ENCODE measurements at places on chromosomes 1 and 21.
A peak's percentile ranks its signal among the peaks of the same experiment; 100 is the strongest.

- H3K36me3 ChIP-seq, result no peaks in the 10 kb centered on the region
- no peak overlapping the region for H3K27ac ChIP-seq
- no peak overlapping the region for H3K4me3 ChIP-seq
- no peak for DNase-seq
- H3K27me3 ChIP-seq, result no peaks in the 10 kb centered on the region
Measured at GRCh38 chr1:215911406-215911968, 344.4 kb downstream of the KCTD3 start.

DNA sequence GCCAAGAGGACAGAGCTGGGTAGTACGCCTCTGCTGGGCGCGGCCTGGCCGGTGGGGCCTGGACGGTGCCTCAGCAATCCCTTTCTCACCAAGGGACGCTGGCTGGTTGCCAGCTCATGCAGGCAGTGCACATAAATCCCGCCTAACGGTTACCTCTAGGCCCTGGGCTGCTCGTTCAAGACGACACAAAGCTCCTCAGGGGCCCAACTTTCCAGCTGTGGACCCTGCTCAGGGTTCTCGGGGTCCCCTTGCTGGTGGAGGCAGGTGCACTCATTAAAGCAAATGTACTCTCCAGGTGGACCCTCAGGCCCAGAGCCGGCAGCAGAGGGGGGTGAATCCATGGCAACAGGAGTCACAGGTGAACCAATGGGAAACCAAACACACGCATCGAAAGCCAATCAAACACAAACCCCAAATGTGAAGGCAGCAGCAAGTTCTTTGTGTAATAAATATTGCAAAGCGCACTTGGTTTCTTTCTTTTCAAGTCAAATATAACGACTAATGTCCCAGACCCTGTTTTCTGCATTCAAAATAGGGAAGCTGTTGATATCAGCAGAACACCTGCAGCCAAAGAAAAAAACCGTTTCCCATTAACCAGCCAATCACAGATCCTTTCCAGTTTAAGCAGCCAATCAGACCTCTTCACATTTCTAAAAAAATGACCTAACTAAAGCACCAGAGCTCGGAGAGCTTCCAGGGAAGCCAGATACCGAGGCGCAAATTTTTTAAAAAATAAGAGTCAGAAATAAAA lies 26.1 kb upstream of the CLSTN1 start:
- no peaks in the 10 kb centered on the region for H3K27me3 ChIP-seq
- H3K36me3 ChIP-seq, result no peaks in the 10 kb centered on the region
- H3K4me1 ChIP-seq, result no peaks in the 10 kb centered on the region
- H3K27ac ChIP-seq, result no peak overlapping the region
- no peak overlapping the region for H3K4me3 ChIP-seq

DNA sequence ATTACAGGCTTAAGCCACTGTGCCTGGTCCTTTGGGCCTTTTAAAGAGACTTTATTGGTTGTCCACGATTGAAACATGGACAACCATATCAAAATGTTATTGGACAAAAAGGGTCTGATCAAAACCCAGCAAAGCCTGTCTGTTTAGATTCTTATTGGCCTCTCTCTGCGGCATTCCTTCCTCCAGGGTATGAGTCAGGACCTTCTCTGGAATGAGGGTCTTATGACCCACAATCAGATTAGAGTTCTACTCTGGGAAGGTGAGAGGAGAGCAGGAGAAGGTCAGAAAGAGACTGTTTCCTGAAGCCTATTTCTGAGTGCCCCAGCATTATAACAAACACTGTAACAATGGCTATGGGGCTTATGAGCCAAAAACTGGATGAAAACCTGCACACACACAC lies 7.9 kb downstream of the LURAP1 start:
- H3K27ac ChIP-seq, result no peak overlapping the region
- H3K4me3 ChIP-seq, result no peak overlapping the region
- H3K4me1 ChIP-seq, result no peaks in the 10 kb centered on the region
- H3K27me3 ChIP-seq, result no peaks in the 10 kb centered on the region
- no peak for DNase-seq

- no peak overlapping the region for H3K27ac ChIP-seq
- H3K4me3 ChIP-seq, result no peak overlapping the region
- H3K4me1 ChIP-seq, result no peaks in the 10 kb centered on the region
- no peaks in the 10 kb centered on the region for H3K27me3 ChIP-seq
- no peak for DNase-seq
Measured at GRCh38 chr1:244186372-244186771, 135.3 kb downstream of the ZBTB18 start.

GRCh38 chr1:202247104-202247503 lies 53.5 kb downstream of the LGR6 start:
- H3K27ac ChIP-seq, result no peak overlapping the region
- no peaks in the 10 kb centered on the region for H3K27me3 ChIP-seq
- DNase-seq, result no peak
- H3K4me1 ChIP-seq, result no peaks in the 10 kb centered on the region
- no peaks in the 10 kb centered on the region for H3K36me3 ChIP-seq

DNA sequence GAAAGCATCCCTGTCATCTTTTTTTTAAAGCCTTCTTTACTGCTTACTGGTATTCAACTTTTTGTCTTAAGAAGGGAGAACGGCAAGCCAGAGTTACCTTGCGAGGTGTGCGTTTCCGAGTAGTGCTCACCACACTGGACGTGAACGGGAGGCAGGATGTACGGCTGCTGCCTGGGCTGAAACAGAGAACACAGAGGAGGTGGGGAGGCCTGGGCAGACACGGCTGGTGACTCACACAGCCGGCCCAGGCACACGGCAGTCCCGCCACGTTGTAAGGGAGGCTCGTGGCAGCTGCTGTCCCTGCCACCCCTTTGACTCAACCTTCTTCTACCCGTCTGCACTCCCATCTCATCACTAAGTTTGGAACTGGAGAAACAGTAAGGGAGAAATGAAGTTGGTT lies 105.8 kb downstream of the SMYD2 start:
- no peaks in the 10 kb centered on the region for H3K4me1 ChIP-seq
- DNase-seq, result no peak
- no peak overlapping the region for H3K4me3 ChIP-seq
- no peak overlapping the region for H3K27ac ChIP-seq
- H3K36me3 ChIP-seq, result peaks cover 21% of the 10 kb centered on the region

DNA sequence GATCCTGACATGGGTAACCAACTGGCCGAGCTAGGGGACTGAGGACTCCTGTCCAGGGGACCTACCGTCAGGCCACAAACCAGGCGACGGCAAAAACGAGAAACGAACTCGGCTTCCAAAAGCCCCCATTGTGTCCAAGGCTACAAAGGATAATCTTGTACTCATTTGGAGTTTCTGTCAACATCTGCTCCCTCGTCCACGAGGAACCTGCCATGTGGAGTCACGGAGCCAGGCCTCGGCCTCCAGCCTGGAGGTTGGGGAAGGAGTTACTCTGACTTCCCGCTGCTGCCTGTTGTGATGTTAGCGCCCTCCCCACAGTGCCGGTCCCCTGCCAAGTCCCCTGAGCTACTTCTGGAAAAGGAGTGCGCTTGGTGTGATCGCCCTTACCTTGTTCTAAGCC lies 7.3 kb downstream of the KRTAP10-1 start:
- no peak overlapping the region for H3K27ac ChIP-seq
- no peaks in the 10 kb centered on the region for H3K27me3 ChIP-seq
- no peaks in the 10 kb centered on the region for H3K4me1 ChIP-seq
- H3K4me3 ChIP-seq, result no peak overlapping the region

DNA sequence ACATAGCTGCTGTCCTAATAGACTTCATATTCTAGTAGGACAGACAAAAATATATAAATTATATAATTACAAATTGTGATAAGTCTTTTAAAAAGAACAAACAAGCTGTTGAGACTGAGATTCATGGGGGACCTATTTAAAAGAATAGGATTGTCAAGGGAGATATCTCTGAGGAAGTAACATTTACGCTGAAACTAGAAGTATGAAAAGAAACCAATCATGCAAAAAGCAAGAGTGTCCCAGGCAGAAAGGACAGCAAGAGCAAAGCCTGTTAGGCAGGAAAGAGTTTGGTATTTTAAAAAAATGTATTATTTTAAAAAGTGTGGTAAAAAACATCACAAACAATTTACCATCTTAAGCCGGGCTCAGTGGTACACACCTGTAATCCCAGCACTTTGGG lies 9.1 kb upstream of the METTL13 start:
- H3K4me1 ChIP-seq, result no peaks in the 10 kb centered on the region
- H3K36me3 ChIP-seq, result no peaks in the 10 kb centered on the region
- DNase-seq, result no peak
- no peak overlapping the region for H3K27ac ChIP-seq
- no peaks in the 10 kb centered on the region for H3K27me3 ChIP-seq

- no peak overlapping the region for H3K4me3 ChIP-seq
- DNase-seq, result peak; percentile 88
- H3K27me3 ChIP-seq, result no peaks in the 10 kb centered on the region
- no peaks in the 10 kb centered on the region for H3K36me3 ChIP-seq
- H3K27ac ChIP-seq, result no peak overlapping the region
Measured at GRCh38 chr1:3283849-3284248, 170.6 kb upstream of the ARHGEF16 start.

DNA sequence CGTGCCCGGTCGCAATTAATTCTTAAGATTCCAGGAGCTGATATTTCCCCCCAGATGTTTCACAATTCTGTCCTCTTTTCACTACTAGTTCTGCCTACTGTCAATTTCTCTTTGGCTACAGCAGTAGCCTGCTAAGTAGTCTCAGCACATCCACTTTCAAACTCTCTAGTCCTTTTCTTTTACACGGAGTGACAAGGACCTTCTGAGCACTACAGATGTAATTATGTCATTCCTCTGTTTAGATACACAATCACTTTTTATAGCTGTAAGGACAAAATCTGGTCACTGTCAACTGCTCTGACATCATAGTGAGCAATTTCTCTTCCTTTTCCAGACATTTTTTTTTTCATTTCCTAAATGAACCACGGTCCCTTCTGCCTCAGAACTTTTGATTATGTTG lies 421.7 kb upstream of the CHRM3 start:
- H3K36me3 ChIP-seq, result no peaks in the 10 kb centered on the region
- no peak overlapping the region for H3K27ac ChIP-seq
- H3K4me1 ChIP-seq, result no peaks in the 10 kb centered on the region
- H3K4me3 ChIP-seq, result no peak overlapping the region
- no peaks in the 10 kb centered on the region for H3K27me3 ChIP-seq
- no peak for DNase-seq

GRCh38 chr1:20648438-20648837 lies 12.7 kb downstream of the DDOST start:
- no peaks in the 10 kb centered on the region for H3K27me3 ChIP-seq
- H3K36me3 ChIP-seq, result peaks cover 10% of the 10 kb centered on the region
- H3K4me1 ChIP-seq, result no peaks in the 10 kb centered on the region
- no peak for DNase-seq

DNA sequence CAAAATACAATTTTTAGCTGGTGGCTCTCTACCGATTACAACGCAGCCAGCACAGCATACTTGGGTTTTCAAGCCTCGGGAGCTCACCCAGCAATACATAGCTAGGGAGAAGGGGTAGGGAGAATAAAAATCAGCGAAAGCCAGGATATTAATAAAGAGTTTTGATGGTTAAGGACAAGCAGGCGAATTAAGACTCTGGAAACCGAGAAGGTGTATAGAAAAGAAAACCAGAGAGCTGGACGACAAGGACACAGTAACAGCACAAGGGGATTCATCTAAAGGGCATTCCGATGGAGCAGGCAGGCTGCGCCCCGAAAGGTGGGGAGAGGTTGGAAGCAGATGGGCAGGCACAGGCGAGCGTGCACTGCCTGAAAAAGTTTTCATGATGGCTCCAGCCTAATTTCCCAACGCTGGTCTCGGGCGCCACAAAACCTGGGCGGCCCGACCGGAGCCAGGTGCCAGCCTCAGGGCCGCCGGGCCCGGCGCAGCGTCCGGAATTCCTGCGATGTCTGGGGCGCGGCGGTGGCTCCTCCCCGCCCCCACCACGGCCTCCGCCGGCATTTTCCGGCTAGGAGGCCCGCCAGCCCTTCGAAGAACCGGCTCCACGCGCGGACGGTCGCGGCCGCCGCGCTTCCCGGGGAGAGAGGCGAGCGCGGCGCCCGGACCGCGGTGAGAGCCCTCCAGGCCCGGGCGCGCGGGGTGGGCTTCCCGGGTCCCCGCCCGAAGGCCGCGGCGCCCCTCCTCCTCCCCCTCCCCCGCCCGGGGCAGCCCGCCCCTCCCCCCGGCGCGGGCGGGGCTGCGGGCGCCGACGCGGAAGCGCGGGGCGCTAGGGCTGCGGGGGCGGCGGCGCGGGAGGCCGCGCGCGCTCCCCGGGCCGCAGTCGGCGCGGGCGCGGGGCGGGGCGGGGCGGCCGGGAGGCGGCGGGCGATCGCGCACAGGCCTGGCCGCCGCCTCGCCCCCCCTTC lies 774 bp upstream of the DYRK1A start:
- H3K27ac ChIP-seq, result peak overlapping the region; percentile 99
- H3K4me1 ChIP-seq, result peaks cover 15% of the 10 kb centered on the region
- no peaks in the 10 kb centered on the region for H3K27me3 ChIP-seq
- DNase-seq, result peak; percentile 70
- H3K36me3 ChIP-seq, result no peaks in the 10 kb centered on the region

DNA sequence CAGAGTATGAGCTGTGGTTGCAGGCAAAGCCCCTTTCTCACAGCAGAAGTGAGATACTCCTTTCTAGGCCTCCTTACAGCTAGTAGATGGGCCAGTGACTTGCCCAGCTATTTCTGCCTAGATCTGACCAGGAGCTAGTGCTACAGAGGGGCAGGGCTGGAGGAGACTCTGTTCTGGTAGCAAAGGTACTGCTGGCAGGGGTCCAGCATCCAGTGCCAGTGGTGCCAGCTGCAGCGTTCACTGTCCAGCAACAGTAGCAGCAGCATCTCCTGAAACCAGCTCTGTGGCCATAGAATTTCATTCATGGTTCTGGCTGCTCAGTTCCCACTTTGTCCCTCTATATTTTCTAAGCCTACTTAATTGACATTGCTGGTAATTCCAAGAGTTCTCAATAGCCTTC lies 62.5 kb upstream of the CNN3 start:
- H3K4me1 ChIP-seq, result peaks cover 12% of the 10 kb centered on the region
- no peak overlapping the region for H3K27ac ChIP-seq
- H3K4me3 ChIP-seq, result no peak overlapping the region
- H3K36me3 ChIP-seq, result no peaks in the 10 kb centered on the region

- no peak overlapping the region for H3K4me3 ChIP-seq
- no peaks in the 10 kb centered on the region for H3K27me3 ChIP-seq
- DNase-seq, result no peak
- H3K27ac ChIP-seq, result no peak overlapping the region
- H3K4me1 ChIP-seq, result no peaks in the 10 kb centered on the region
- H3K36me3 ChIP-seq, result no peaks in the 10 kb centered on the region
Measured at GRCh38 chr1:236029428-236029940, 35.4 kb downstream of the NID1 start.

DNA sequence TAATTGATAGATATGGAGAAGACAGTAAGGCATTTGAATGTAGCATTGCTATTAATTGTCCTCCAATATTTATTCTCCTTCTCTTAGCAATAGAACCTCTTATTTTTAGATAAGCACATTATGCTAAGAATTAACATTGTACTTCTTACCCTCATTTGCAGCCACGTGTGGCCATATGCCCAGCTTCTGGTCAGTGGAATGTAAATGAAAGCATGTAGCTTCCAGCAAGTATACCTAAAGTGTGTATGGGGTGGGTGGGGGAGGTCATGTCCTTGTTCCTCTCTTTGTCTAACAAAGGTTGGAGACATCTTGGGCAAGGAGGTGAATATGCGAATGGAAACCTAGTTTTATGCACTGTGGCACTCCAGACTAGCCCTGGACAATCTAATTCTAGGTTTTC lies 133.6 kb upstream of the HMCN1 start:
- no peak overlapping the region for H3K4me3 ChIP-seq
- DNase-seq, result no peak
- no peak overlapping the region for H3K27ac ChIP-seq
- no peaks in the 10 kb centered on the region for H3K4me1 ChIP-seq
